ENCODE measurements at places on chromosomes 4 and X.

GRCh38 chr4:117210551-117210950 lies 125.2 kb upstream of the TRAM1L1 start:
- no peaks in the 10 kb centered on the region for H3K27me3 ChIP-seq
- H3K4me1 ChIP-seq: no peaks in the 10 kb centered on the region
- H3K36me3 ChIP-seq: no peaks in the 10 kb centered on the region
- H3K27ac ChIP-seq: no peak overlapping the region

- no peak for DNase-seq
- H3K4me1 ChIP-seq: no peaks in the 10 kb centered on the region
- peaks cover 8% of the 10 kb centered on the region for H3K27me3 ChIP-seq
- no peak overlapping the region for H3K4me3 ChIP-seq
Measured at GRCh38 chr4:129335276-129335675, 239.3 kb downstream of the C4orf33 start.

DNA sequence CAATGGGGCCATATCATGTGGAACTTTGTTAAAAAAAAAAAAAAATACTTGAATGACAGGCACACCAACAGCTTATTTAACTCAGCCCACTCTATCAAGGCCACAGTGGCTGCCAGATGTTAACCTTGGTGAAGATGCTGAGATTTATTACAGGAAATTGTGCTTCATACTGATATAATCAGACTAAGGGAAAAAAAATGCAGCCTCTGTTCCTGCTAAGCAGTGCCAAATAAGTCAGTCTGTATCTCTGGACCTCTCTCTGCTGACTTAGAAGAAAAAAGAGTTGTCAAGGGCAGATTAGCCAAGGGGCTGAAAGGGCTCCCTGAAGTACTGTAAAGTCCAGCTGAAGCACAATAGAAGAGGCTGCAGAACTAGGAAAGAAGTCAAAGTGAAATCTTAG lies 677.7 kb upstream of the HTR2C start:
- no peak for DNase-seq
- H3K36me3 ChIP-seq: no peaks in the 10 kb centered on the region
- H3K4me3 ChIP-seq: no peak overlapping the region
- no peak overlapping the region for H3K27ac ChIP-seq

GRCh38 chr4:184649971-184650855 lies 675 bp downstream of the PRIMPOL start:
- no peaks in the 10 kb centered on the region for H3K36me3 ChIP-seq
- peak overlapping the region; percentile 86 for H3K4me3 ChIP-seq
- H3K27me3 ChIP-seq: no peaks in the 10 kb centered on the region
- no peak for DNase-seq
- H3K4me1 ChIP-seq: peaks cover 53% of the 10 kb centered on the region

DNA sequence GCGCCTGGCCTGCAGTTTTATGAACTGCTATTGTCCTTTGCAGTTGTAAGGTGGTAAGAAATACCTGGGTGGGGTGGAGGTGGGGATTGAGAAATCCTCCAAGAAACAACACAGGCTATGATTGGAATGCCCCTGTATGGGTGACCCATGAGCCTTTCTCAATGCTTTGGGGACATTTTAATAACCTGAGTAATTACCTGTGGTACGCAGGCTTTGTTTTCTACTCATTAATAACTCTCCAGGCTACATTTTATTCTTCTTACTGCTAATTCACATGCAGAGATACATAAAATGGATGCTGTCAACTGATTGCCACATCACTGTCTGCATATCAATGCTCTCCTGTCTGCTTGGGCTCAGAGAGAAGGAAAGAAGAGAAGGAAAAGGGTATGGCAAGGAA lies 41.8 kb downstream of the PHEX start:
- H3K27me3 ChIP-seq: no peaks in the 10 kb centered on the region
- H3K27ac ChIP-seq: no peak overlapping the region
- no peak overlapping the region for H3K4me3 ChIP-seq
- DNase-seq: no peak
- no peaks in the 10 kb centered on the region for H3K4me1 ChIP-seq

DNA sequence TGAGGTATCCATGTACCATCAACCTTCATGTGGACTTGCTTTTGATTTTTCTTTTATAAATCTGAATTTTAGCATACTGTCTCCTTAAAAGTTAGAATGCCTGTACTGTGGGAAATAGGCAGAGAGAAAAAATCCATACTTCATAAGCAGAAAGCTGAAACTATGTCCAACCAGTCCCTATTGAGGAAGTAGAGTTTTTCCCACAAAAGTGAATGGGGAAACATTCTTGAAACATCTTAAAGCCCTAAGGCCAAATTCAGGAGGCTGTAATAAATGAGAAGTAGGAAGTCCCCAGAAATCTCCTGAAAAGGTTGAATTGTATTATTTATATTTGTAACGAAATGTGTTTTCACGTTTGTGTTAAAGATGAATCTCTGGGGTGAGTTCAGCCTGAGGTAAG lies 56.3 kb downstream of the ENOX2 start:
- H3K36me3 ChIP-seq: no peaks in the 10 kb centered on the region
- H3K4me3 ChIP-seq: no peak overlapping the region
- peaks cover 5% of the 10 kb centered on the region for H3K4me1 ChIP-seq
- no peak for DNase-seq
- H3K27ac ChIP-seq: no peak overlapping the region

- no peak overlapping the region for H3K4me3 ChIP-seq
- H3K27me3 ChIP-seq: no peaks in the 10 kb centered on the region
- DNase-seq: no peak
- H3K4me1 ChIP-seq: no peaks in the 10 kb centered on the region
Measured at GRCh38 chrX:151793886-151794285, 59.3 kb downstream of the CNGA2 start.

- H3K36me3 ChIP-seq: no peaks in the 10 kb centered on the region
- H3K4me1 ChIP-seq: no peaks in the 10 kb centered on the region
- no peak overlapping the region for H3K4me3 ChIP-seq
- no peak overlapping the region for H3K27ac ChIP-seq
- DNase-seq: no peak
- no peaks in the 10 kb centered on the region for H3K27me3 ChIP-seq
Measured at GRCh38 chrX:30875957-30876356, 13.1 kb downstream of the TAB3 start.

GRCh38 chr4:148982200-148982599 lies 540.0 kb upstream of the NR3C2 start:
- no peaks in the 10 kb centered on the region for H3K27me3 ChIP-seq
- peaks cover 9% of the 10 kb centered on the region for H3K4me1 ChIP-seq
- H3K36me3 ChIP-seq: no peaks in the 10 kb centered on the region
- H3K4me3 ChIP-seq: no peak overlapping the region

DNA sequence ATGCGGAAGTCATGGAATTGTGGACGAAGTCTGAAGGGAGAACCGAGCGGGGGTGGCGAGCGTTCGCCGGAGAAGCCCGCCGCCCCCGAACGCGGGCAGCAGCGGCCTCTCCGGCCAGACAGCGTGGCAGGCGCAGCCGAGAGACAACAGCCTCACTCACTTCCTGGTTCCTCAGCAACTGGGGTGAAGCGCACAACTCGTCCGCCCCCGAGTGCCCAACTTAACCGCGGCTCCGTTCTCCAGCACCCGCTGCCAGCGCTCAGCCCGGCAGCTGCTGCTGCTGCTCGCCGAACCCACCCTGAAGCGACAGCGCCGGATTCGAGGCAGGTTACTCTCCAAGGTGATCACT lies 68.0 kb downstream of the NOCT start:
- peak overlapping the region; percentile 97 for H3K27ac ChIP-seq
- peaks cover 65% of the 10 kb centered on the region for H3K4me1 ChIP-seq
- H3K27me3 ChIP-seq: no peaks in the 10 kb centered on the region

DNA sequence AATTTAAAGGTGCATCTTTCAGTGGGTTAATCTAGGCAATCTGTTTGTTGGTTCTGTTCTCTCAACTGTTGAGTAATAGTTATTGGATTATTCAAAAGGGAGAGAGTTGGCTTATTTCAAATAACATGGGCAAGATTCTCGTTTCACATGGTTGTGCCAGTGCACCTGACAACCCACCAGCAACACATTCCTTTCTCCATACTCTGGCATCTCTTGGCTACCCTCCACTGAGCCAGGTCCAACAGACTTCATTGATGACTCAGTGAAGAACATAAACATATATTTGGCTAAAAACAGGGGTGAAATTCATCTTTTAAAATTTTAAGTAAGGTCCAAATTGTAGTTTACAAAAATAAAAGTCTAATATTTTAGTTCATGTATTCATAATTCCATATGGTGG lies 967.2 kb downstream of the RPA4 start:
- no peak overlapping the region for H3K27ac ChIP-seq
- H3K36me3 ChIP-seq: no peaks in the 10 kb centered on the region
- no peaks in the 10 kb centered on the region for H3K4me1 ChIP-seq
- no peak overlapping the region for H3K4me3 ChIP-seq

- peaks cover 69% of the 10 kb centered on the region for H3K4me1 ChIP-seq
- H3K27ac ChIP-seq: peak overlapping the region; percentile 84
- H3K27me3 ChIP-seq: no peaks in the 10 kb centered on the region
- DNase-seq: no peak
Measured at GRCh38 chr4:8198206-8198905, 734 bp upstream of the SH3TC1 start.
